ENCODE measurements at places on chromosomes 6 and 20. TPM values are rescaled to one million over a fixed set of nuclear protein-coding genes. Genes with fewer than 3 reads are reported as not detected.

DNA sequence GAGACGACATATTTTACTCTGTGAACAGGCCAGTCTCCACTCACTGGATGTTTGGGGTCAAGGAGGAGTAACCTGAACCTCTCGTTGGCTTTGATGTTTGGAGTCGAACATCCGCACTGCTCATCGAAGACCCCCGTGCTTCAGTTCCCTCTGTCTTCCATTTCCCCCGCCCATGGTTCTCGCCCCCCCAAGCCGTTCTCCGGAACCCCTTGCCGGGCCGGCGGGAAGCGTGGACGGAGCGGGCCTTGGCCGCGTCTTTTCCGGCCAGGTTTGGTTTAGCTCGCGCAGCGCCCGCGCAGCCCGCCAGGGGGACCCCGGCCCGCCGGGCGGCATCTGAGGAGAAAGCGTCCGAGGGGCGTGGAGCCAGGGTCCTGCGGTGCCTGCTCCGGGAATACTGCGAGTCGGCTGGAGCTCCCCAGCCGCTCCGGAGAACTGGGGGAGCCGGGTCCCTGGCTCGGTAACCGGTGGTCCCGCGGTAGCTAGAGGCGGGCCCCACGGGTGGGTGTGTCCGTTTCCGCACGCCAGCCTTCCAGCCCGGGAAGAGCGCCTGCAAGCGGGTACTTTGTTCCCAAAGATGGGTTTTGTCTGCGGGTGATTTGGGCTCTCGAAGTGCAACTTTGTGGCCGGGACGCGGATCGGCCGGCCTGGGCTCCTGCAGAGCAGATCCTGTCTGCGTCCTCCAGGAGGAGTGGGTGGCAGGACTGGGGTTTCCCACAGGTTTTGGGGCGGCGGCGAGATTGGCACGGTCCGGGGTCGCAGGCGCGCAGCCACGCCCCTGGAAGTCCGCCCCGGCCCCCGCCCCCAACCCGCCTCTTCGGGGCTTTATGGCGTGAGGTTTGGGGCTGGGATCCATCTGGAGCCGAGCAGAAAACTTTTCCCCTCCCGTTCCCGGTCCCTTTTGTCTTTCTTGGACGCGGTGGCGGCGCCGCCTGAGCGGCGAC is at the start of gene TMEM200A:
TSS of gene TMEM200A (plus strand) at position 852 of the 941 bp plus-strand sequence. CDS start 74,406 bp downstream, outside the sequence.
- DNase-seq, result no peak

- DNase-seq, result no peak
These were observed 838.4 kb downstream of the QKI start for GRCh38 chr6:164252948-164253347.

The WFDC10B gene
- total RNA-seq, result not detected

DNA sequence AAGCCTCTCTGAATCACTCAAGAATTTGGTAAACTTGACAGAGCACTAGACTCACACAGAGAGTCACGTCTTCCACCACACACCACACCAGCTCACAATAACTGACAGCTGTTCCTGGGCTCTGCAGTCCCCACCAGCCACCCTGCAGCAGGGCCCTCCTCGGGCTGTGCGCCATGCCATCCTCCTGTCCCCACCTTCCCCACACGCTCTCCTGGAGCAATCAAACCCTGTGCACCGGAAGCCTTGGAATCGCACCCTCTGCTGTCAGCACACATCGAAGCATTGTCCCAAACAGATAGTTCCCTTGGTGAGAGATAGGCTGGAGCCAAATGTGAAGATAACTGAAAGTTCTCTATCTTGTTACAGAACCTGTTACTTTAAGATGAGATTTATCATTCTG is 191.0 kb downstream of the TBXT start:
- DNase-seq, result no peak

- DNase-seq, result peak; percentile 47
These were observed 561.8 kb upstream of the RNF217 start for GRCh38 chr6:124400261-124400999.

Data from G401 (cell line).